ENCODE measurements at places on chromosomes 12 and 14.

GRCh38 chr12:45017916-45018315 lies 33.0 kb downstream of the DBX2 start:
- DNase-seq, result no peak

- DNase-seq, result no peak
These were observed 5.5 kb downstream of the CCDC92 start for GRCh38 chr12:123967121-123967586.

DNA sequence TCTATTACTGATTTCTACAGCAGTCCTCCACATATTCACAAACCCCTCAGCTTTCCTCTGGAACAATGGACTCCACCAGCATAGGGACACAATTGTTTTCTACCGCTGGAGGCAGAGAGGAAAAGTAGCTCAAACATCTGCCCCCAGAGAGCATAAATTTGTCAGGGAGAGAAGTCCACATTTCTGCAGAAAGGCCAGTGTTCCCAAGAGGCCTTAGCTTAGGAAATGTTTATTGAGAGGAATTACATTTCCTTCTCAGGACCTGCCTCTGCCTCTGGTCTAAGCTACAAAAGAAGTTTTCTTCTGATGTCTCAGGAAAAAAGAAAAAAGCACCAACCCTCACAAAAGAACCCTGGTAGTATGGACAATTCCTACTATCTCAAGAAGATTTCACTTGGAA lies 217.8 kb upstream of the BMP4 start:
- no peak for DNase-seq

- no peak for DNase-seq
These were observed 15.4 kb downstream of the BHLHE41 start for GRCh38 chr12:26109343-26109881.

DNA sequence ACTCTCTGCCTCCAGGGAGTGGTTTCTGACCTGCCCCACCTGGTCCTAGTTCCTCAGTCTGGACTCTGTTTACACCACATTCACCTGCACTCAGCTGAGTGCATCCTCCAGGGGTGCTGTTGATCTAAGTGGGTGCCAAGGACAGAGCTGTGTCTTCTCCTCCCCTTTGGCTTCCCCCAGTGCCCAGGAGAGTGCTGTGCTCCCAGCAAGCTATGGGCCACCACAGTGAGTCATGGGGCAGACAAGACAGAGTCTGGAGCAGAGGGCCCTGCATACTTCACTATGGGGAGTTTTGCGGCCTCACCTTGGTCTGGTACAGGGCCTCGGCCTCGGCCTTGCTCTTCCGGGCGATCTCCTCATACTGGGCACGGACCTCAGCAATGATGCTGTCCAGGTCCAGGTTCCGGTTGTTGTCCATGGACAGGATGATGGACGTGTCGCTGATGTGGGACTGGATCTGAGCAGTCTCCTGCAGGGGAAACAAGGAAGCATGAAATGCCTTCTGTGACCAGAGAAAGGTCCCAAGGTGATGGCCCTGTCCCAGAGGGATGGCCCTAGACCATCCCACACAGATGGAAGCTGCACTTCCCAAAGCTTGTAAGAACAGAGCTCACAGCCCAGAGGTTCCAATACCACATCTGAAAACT lies 4.9 kb downstream of the KRT73 start:
- DNase-seq, result no peak

GRCh38 chr12:121314431-121314830 lies 17.9 kb upstream of the CAMKK2 start:
- no peak for DNase-seq

GRCh38 chr12:100993916-100994450 lies 199.4 kb downstream of the ANO4 start:
- no peak for DNase-seq

DNA sequence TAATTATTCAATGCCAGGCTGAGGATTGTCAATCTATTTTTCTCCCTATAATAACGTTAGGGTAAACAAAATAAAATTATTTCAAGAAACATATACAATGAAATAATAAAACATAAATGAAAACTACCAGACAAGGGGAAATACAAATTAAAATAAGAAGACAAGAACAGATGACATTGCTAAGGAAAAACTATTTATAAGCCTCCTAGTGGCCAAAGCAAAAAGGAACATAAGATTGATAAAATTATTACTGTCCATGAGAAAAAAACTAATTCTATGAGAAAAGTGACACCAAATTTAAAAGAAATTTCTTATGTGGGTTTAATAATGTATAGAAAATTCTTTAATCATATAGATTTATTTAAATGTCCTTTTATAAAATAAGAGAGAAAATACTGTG lies 294.7 kb downstream of the TTC6 start:
- no peak for DNase-seq

GRCh38 chr12:75656648-75657047 lies 145.2 kb upstream of the KRR1 start:
- peak; percentile 97 for DNase-seq

GRCh38 chr12:93048656-93049055 lies 119.6 kb upstream of the EEA1 start:
- DNase-seq, result no peak

- no peak for DNase-seq
These were observed 154.4 kb downstream of the GPHN start for GRCh38 chr14:66662374-66662773.

Data from fibroblast of skin of scalp (primary cell).